Activated B cell treated with CpG ODN at 0.5 μM for 24 hours (primary cell): ENCODE measurements at places on chromosomes 12 and 14. TPM values are rescaled to one million over a fixed set of nuclear protein-coding genes. Genes with fewer than 3 reads are reported as not detected.

DNA sequence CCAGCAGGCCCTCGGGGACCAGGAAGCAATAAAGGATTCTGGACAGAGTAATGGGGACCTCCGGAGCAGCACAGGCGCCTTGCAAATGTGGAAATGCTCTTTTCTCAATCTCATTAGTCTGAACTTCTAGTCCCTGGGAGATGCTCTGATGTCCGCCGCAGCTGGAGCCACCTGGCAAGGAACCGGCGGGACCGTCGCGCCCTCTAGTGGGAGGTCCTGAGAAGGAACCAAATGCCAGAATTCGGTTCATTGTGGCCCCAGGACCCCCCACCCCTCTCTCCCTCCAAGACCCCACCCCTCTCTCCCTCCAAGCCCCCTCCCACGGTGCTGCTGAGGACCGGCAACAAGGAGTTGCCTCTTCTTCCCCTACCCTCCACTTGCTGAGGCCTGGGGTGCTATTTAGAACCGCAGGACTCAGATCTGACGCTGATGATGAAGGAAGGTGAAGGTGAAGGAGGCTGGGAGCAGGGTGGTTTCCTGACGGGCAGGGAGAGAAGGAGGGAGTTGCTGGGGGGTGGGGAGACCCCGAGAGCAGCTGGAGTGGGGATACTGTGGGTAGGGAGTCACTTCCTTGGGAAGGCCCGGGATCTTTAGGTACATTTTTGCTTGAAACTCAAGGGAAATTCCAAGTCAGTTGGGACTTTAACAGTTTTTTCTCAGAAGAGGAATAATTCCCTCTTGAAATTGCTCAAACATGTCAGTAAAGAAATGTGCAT, 42.5 kb downstream of the SMIM41 start:
- DNase-seq: peak; percentile 56

DNA sequence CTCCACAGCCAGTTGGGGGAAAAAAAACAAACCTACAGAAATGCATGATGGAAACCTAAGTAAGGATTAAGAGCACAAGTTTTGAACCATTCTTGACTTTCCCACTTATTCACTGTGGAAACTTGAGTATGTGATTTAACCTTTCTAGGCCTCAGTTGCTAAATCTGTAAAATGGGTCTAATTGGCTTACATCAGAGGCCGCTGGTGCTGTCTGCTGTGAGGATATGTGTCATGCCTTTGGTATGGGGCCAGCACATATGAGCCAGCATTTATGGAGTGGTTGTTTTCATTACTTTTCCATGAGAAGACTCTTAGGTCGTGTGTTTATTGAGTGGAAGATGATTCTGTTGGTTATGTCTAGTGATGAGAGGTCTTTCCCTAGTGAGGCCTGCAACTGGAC, 102.4 kb downstream of the ESR2 start:
- no peak for DNase-seq

DNA sequence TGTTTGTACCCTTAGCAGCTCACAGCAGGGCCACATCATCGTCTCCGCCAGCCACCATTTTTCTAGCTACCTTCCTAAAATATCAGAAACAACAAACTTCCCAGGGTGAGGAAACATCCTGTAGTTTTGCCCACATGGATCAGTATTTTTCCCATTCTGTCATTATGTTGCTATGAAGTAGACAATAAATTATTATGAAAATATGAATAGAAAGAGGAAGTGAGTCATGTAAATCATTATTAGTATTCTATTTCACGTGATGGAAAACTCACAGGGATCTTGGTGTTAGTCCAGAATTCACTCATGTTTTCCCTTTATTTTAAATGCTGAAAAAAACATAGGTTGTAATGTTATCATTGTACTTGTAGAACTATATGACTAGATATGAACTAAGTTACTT, 319.4 kb downstream of the SYT1 start:
- DNase-seq: no peak

- DNase-seq: no peak
These were observed 37.8 kb upstream of the FOS start for GRCh38 chr14:75240781-75241180.

DNA sequence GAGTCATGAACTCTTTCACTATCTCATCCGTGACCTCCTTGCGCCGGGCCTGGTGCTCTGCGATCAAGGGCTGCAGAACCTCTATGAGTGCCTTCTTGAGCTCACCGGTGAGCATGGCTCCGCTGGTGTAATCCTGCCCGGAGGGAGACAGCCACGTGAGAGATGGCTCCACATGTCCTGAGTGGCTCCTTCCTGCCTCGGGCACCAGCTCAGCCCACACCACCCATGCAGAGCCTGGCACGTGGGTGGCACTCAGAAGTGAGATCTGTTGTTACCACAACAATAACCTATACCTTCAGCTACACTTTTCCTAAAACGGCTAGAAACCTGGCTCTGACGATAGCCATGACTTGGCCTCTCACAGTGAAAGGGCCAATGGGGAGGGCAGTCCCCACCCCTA, 11.8 kb downstream of the SLC25A47 start:
- no peak for DNase-seq

- DNase-seq: no peak
These were observed 74.3 kb downstream of the ADGRD1 start for GRCh38 chr12:131027876-131028586.

- DNase-seq: no peak
These were observed 197.6 kb upstream of the AVPR1A start for GRCh38 chr12:63348556-63348955.

GRCh38 chr14:48849741-48850322, 736.3 kb downstream of the RPS29 start:
- no peak for DNase-seq

The GMFB gene
- 39.5 and 43.0 TPM in 2 replicates for total RNA-seq

The KITLG gene
- not detected in 2 replicates for total RNA-seq

The NAA30 gene
- total RNA-seq: 12.8 and 14.6 TPM in 2 replicates

The HEATR5A gene
- total RNA-seq: 11.1 and 13.2 TPM in 2 replicates

The SMIM41 gene
- 0.24 TPM in 1 of 2 replicates, not detected in the other for total RNA-seq
